Activated T-helper 1 cell treated with Interleukin-2 at 50 U/mL for 16 hours (primary cell): ENCODE measurements at places on chromosomes 2 and 18.

DNA sequence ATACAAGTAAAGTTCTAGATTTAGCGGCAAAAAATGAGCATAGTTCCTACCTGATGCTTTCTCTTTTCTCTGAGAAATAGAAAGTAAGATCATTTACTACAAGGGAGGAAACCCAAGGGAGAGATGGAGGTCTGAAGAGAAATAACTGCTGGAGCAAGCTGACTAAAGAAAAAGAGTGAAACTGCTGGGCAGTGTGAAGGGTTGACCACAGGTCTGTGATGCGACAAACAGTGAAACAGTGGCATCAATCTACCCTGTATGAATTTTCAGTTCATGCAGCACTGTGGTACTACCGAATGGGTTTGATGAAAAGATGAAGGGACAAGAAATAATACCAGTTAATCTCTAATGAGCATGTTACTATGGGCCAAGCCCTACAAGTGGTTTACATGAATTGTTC, 52.2 kb downstream of the CUL3 start:
- DNase-seq = no peak

DNA sequence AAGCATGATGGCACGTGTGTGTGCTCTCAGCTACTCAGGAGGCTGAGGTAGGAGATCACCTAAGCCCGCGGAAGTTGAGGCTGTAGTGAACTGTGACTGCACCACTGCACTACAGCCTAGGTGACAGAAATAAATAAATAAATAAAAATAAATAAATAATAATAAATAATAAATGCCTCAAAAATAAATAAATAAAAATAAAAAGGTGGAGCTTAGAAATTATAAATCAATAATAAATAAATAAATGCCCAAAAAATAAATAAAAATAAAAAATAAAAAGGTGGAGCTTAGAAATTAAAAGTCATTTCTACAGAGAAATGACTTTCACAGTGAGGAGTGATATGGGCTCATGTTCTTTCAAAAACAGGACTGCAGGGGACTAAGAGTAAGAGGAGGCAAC, 6.0 kb upstream of the MALL start:
- no peak for DNase-seq

- DNase-seq = no peak
These were observed 175.5 kb downstream of the ZNF407 start for GRCh38 chr18:74773171-74773624.

DNA sequence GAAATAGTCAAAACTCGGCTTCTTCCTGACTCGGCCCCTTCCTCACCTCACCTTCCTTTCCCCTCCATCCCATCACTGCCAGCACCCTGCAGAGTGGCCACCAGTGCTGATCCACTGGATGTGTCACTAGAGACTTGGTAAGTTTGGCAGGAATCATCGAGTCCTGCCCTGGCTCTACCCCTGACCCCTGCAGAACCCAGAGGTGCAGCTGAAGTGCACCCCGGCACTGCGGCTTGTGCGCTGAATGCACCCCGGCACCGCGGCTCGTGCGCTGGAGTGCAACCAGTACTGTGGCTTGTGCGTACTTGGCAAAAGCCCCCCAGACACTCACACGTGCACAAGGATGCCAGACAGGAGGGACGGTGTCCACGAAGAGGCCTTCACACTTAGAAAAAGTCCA, 206.5 kb downstream of the SNTG2 start:
- DNase-seq = no peak

- DNase-seq = no peak
These were observed 61.8 kb downstream of the CXCR4 start for GRCh38 chr2:136055929-136056688.

- DNase-seq = no peak
These were observed 549.9 kb upstream of the LRATD1 start for GRCh38 chr2:14082640-14083039.

DNA sequence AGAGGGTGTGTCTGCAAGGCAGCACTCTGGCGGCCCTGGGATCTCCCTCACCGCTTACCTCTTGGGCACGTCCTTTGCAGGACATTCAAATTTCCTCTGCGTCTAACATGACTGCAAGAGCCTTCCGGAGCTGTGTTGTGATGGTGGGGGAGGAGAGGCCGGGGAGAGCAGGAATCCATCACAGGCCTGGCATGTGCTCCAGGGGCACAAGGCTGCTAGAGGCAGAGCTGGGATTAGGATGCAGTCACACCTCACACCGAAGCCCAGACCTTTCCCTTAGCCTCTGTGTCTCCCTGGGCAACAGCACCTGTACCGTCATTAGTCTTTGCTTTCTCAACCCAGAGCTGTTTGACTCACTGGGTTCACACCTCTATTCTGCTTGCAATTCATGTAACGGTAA, 111.3 kb downstream of the CMPK2 start:
- no peak for DNase-seq

DNA sequence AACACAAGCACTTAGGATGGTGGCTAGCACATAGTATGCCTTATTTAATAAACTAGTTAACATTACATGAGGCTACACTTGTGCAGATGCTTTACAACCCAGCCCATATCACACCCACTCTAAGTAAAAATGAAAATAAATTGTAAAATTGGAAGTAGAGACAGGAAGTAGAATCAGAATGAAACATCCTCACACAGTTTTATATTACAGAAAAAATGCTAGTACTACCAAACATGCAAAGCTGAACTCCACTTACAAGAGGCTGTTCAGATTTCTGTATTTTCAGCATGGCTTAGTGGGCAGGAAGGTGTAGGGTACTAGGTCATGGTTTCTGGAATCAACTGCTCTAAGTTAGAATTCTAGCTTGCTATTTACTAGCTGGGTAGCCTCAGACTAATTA, 18.2 kb upstream of the CRIM1 start:
- DNase-seq = no peak

- no peak for DNase-seq
These were observed 22.7 kb downstream of the CYP20A1 start for GRCh38 chr2:203261326-203262159.

GRCh38 chr2:234949762-234950434, 1.9 kb upstream of the SH3BP4 start:
- no peak for DNase-seq

DNA sequence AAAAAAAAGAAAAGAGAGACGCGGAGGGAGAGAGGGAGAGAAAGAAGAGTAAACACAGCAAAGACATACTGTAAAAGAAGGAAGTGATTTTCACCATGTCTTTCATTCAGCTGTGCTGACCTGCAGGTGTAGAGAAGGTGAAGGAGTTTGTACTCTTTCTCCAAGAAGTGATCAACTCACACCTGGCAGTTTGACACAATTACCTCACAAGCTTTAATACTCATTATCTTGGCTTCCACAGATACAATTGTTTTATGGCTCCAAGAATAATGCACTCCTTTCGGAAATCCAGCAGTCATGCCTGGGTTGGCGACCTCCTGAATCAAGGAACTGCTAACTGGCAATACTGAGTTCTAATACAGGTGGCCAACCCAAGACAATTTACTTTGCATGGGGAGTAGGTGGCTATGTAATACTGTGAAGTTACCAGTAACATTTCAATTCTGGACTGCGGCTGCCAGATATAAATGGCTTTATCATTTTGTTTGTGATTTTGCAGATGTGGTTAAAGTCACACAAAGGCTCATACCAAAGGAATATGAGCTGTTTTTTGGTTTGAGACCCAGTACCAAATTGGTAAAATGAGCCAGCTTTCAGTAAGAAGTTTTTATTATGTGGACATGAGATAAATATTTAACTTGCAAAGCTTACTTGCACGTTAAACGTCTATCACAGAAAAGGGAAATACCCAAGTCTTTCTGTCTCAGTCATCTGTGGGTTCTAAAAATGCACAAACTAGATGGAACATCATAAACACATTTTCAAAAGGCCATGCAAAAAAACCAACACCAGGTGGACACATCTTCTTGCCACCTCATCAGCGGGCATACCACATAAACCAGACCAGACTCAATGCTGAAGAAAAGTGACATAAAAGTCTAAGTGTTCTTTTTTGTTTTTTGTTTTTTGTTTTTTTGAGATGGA, 69.3 kb downstream of the NCKAP5 start:
- no peak for DNase-seq

- DNase-seq = no peak
These were observed 4.6 kb downstream of the MIB1 start for GRCh38 chr18:21745231-21745630.

- DNase-seq = no peak
These were observed 20.4 kb downstream of the TPRKB start for GRCh38 chr2:73716543-73717250.

DNA sequence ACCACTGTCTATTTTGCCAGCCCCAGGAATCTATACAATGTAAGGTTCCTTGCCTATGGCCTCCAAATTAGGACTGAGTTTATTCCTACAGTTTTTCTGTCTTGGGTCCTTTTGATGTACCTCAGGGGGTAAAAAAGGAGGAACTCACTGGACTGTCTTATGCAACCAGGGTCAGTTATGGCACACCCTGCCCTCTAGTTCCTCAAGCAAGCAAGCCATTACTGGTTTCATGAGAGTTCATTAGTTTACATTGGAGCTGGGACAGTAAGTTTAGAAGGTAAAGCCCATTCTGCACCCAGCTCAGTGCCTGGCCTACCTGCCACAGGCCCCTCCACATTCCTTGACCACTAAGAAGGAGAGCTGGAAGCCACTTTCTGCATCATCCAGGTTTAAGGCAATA, 68.7 kb upstream of the WIPF1 start:
- no peak for DNase-seq

- DNase-seq = no peak
These were observed 78.9 kb downstream of the COPS8 start for GRCh38 chr2:237164474-237165042.

DNA sequence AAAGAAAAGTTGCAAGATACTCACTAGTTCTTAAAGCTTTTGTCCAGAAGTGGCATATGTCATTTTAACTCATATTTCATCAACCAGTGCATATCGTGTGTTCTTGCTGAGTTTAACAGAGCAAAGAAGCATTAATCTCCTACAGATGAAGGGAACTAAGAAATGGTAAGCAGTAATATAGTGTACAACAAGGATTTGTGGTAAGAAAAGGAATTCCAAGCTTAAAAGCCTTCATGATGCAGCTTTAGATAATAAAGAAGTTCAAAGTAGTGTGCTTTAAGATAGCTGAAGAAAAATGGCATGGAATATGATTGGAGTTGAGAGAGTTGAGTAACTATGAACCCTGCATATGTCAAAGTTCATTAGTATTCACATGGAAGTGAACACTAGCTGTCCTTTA, 649.8 kb upstream of the FSHR start:
- no peak for DNase-seq

- DNase-seq = no peak
These were observed 522.7 kb downstream of the THSD7B start for GRCh38 chr2:137287913-137288639.

DNA sequence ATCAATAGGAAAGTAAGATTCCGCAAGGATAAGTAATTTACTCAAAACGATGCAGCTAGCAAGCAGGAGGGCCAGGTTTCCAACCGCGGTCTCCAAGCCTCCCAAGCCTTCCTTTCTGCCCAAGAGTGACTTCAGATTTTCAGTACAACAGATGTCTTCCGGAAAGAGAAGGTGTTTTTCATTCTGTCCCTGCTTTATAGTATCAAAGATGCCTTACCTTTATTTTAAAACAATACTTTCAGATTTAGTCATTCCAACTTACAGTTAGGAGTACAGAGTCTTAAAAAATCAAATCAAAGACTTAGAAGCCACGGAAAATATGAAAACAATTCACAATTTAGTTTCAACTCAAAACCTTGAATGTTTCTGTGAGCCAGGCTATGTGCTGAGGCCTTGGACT, 43.6 kb downstream of the CYB5A start:
- DNase-seq = no peak

DNA sequence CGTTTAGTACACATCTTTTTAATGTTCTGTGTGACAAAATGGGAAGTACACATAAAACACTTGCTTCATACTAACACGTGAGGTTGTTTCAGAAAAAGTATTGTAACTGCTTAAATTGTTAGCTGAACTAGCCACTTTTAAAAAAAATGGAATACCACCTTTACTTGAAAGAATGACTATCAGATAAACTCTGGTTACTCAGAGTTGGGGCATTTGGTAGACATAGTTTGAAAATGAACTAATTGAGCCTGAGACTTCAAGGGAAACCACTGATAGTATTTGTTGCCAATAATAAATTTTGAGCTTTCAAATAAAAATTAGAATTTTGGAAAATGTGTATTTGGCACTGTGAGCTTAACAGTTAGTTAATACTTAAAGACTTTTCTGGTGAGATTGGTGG, 103.0 kb upstream of the FBXO11 start:
- no peak for DNase-seq
